ENCODE measurements at places on chromosomes 7 and 10.

- DNase-seq, result peak; percentile 49
These were observed 47.0 kb upstream of the ZNF107 start for GRCh38 chr7:64618785-64619456.

GRCh38 chr7:145398758-145399157, 562.9 kb upstream of the TPK1 start:
- DNase-seq, result no peak

- DNase-seq, result no peak
These were observed 41.6 kb upstream of the GSAP start for GRCh38 chr7:77457779-77458178.

DNA sequence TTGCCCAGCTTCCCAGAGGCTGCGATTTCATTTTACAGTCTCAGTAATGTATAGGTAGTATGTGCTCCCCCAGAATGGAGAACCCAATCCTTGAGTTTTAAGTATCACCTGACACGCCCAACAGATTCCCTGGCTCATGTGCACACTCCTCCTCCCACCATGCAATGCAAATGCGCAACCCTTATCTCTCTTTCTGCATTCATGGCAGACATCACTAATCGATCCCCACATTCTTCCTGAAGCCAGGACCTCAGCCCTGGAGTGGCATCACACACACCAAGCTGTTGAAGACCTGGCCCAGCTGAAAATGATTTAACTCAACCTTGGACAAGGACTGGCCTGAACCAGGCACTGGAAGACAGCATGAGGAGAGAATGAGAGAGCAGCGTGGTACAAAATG, 68.4 kb downstream of the ZRANB1 start:
- no peak for DNase-seq

DNA sequence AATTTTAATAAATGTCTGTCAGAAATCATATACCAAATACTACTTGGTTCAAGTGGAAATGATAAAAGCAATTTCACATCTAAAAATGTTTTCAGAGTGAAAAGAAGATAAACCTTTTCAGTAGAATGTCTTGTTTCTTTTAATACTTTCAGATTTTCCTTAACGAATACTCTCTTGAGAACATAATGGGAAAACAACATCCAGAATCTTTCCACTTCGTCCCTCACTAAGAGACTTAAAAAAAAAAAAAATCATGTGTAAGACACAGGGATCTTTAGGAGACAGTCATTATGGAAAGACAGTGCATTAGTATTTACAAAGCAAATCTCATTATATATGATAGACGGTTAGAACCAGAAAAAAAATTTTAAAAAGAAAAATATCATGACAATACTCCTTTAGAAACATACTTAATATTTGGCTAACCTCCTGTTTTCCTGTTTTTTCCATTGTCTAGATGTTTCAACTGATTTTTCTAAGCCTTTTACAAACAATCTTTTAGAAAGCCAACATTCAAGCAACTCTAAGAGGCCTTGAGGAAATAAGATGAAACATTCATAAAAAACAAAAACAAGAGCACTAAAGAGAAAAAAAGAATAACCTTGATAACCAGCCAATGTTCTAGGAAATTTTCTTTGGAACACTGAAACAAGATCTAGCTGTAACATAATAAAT, 339.9 kb upstream of the LRRN3 start:
- DNase-seq, result no peak

DNA sequence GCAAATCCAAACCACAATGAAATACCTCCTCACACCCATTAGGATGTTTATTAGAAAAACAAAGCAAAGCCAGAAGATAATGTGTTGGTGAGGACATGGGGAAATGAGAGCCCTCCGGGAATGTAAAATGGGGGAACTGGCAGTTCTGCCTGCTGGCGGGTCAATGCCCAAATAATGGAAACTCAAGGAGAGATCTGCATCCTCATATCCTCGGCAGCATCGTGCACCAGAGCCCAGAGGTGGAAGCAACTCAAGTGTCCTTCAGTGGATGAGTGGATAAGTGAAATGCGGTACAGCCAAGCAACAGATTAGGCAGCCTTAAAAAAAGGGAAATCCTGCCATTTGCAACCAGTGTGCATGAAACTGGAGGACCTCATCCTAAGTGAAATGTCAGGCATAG, 325.2 kb downstream of the WDR37 start:
- no peak for DNase-seq

DNA sequence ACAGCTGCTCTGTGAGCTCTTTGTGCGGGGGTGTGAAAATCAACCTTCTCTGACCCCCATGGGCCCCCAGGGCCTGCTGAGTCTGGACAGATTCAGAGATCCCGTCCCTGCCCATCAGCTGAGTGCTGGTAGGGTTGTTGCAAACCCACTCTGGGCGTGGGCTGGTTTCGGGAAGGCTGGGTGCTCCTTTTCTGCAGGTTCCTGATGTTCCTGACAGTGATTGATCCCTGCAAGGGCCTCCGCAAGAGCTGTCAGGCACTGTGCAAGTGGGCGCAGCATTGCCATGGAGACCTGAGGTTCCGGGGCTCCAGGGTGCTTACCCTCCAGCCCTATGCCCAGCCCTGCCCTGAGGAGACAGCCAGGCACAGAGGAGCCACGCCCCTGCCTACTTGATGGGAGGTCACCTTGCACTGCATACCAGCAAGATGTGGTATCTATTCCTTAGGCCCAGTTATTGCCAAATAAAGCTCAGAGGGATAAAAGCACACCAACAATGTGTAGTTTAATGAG, 44.3 kb upstream of the INPP5A start:
- DNase-seq, result no peak

GRCh38 chr7:151484971-151485707, 34.6 kb downstream of the RHEB start:
- DNase-seq, result peak; percentile 84

DNA sequence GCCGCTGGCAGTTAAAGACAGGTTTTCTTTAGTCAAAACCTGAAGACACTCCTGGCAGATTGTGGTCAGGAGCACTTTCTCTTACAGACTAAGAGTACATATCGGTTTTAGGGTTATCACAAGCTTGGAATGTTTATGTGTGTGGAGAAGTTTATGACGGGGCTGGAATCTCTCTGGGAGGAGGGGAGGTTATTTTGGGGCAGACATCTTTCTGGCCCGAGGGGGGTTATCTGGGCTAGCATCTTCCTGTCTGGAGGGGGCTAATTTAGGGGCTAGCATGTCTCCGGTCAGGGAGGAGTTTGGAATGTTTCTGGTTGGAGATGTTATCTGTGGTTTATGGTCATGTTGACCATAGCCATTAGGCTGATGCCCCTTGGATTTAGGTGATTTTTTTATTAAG, 141.2 kb upstream of the KIF5B start:
- no peak for DNase-seq

Data from suppressor macrophage treated with lipopolysaccharide for 1 hour (primary cell).